Mesothelial cell of epicardium (in vitro differentiated cells): ENCODE measurements at places on chromosomes 7 and 10. TPM values are rescaled to one million over a fixed set of nuclear protein-coding genes. Genes with fewer than 3 reads are reported as not detected.

GRCh38 chr7:36370046-36370445, 19.6 kb upstream of the ANLN start:
- H3K36me3 ChIP-seq = no peaks in the 10 kb centered on the region
- no peak for DNase-seq
- H3K27ac ChIP-seq = no peak overlapping the region
- H3K4me1 ChIP-seq = peaks cover 6% of the 10 kb centered on the region

- no peak overlapping the region for H3K4me3 ChIP-seq
- H3K4me1 ChIP-seq = peaks cover 24% of the 10 kb centered on the region
- H3K27ac ChIP-seq = no peak overlapping the region
- H3K27me3 ChIP-seq = peaks cover 13% of the 10 kb centered on the region
- no peak for DNase-seq
Observed at GRCh38 chr10:75276069-75276872, 40.5 kb upstream of the COMTD1 start.

Gene IGFBP3
- total RNA-seq = 1,085 to 1,177 TPM (median 1,171 TPM) in 3 replicates

GRCh38 chr10:99798031-99798430, 15.6 kb downstream of the ABCC2 start:
- no peaks in the 10 kb centered on the region for H3K36me3 ChIP-seq
- H3K4me1 ChIP-seq = no peaks in the 10 kb centered on the region
- no peak for DNase-seq
- no peaks in the 10 kb centered on the region for H3K27me3 ChIP-seq
- no peak overlapping the region for H3K4me3 ChIP-seq
- no peak overlapping the region for H3K27ac ChIP-seq

Gene CPA1
- total RNA-seq = 0.75 to 1.4 TPM (median 1.1 TPM) in 3 replicates

Gene MUC3A
- total RNA-seq = 2.0 to 2.4 TPM (median 2.2 TPM) in 3 replicates

Gene HMX3
- total RNA-seq = not detected in 3 replicates

DNA sequence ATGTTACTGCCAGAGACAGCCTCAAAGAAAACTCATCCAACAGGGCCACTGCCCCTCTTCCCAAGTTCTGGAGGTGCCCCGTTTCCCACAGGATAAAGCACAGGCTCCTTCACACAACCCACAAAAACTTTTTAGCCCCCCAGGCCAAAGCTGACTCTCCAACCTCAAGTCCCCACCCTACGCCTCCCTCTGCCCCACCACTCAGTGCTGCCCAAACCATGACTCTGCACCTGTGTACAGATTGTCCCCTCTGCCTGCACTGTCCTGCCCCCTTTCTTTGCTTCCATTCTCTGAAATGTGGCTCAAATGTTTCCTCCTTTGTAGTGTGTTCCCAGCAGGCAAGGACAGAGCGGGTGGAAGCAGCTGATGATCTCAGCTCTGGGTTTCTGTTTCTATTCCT, 284.0 kb downstream of the GRID1 start:
- no peak overlapping the region for H3K4me3 ChIP-seq
- H3K27ac ChIP-seq = no peak overlapping the region
- no peaks in the 10 kb centered on the region for H3K4me1 ChIP-seq
- no peaks in the 10 kb centered on the region for H3K36me3 ChIP-seq
- H3K27me3 ChIP-seq = peaks cover 49% of the 10 kb centered on the region

DNA sequence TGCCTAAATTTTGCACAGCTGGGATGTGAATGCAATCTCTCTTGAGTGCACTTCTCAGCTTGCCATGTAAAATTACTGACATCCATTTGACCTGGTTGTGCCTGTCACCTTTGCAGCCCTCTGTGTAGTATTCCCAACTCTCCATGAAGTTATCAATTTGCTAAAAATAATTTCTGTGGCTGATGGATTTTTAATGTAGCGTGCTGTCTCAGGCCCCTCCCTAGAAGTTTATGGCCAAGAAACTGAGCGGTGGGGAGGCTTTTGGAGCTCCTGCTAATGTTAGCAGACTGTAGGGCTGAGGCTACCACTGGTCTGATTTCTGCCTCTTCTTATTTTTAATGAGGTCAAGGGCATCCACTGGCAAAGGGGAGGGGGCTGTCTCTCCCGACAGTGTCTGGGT, 577.0 kb upstream of the DPP6 start:
- H3K4me3 ChIP-seq = no peak overlapping the region
- H3K27me3 ChIP-seq = no peaks in the 10 kb centered on the region
- H3K36me3 ChIP-seq = peaks cover 2% of the 10 kb centered on the region
- no peaks in the 10 kb centered on the region for H3K4me1 ChIP-seq
- DNase-seq = no peak

- DNase-seq = no peak
- H3K36me3 ChIP-seq = no peaks in the 10 kb centered on the region
- H3K27ac ChIP-seq = no peak overlapping the region
- peaks cover 4% of the 10 kb centered on the region for H3K4me1 ChIP-seq
- no peaks in the 10 kb centered on the region for H3K27me3 ChIP-seq
Observed at GRCh38 chr7:80618096-80618495, 20.3 kb upstream of the CD36 start.

GRCh38 chr7:30932562-30932961, 20.9 kb downstream of the AQP1 start:
- DNase-seq = no peak
- H3K4me3 ChIP-seq = no peak overlapping the region
- peaks cover 23% of the 10 kb centered on the region for H3K4me1 ChIP-seq

- peaks cover 4% of the 10 kb centered on the region for H3K27me3 ChIP-seq
- H3K4me1 ChIP-seq = no peaks in the 10 kb centered on the region
- no peaks in the 10 kb centered on the region for H3K36me3 ChIP-seq
- no peak for DNase-seq
- H3K27ac ChIP-seq = no peak overlapping the region
Observed at GRCh38 chr7:89559596-89559995, 594.7 kb upstream of the STEAP1 start.

DNA sequence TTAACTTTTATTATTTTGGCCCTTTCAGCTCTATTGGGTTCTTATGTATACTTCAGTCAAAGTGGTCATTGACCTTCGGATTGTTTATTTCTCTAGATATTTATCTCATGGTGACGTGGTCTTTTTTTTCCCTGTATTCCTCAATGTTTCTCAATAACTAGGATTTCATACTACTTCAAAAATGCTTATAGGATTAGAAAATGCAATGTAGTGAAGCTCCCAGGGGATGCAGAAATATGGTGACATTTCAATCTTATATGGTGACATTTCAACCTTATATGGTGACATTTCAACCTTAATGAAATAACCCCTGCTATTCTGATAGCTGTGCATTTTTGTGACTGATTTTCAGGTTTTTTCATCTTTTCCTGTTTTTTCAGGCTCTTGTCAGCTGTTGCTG, 51.4 kb downstream of the CHRM2 start:
- no peaks in the 10 kb centered on the region for H3K27me3 ChIP-seq
- H3K36me3 ChIP-seq = no peaks in the 10 kb centered on the region
- H3K4me1 ChIP-seq = peaks cover 8% of the 10 kb centered on the region
- H3K27ac ChIP-seq = no peak overlapping the region
- no peak for DNase-seq

DNA sequence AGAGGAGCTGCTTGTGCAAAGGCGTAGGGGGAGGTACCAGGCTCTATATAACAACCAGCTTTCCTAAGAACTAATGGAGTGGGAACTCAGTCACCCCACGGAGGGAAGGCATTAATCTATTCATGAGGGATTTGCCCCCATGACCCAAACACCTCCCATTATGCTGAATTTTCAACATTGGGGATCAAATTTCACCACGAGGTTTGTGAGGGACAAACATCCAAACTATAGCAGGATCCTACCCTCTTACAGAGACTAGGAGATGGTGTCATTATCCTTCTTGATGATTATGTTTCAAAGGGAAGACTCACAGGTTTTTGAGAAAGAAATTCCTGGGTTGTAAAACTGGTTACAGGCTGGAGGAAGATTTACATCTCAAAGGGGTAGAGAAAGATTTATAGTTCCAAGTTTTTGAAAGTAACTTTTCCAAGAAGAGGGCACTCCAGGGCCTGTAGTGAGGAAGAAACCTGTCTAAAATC, 295.0 kb upstream of the DKK1 start:
- no peak for DNase-seq
- peaks cover 28% of the 10 kb centered on the region for H3K4me1 ChIP-seq
- H3K27me3 ChIP-seq = no peaks in the 10 kb centered on the region

GRCh38 chr10:45555795-45556194, 116.8 kb downstream of the ZFAND4 start:
- H3K27ac ChIP-seq = no peak overlapping the region
- DNase-seq = no peak
- no peak overlapping the region for H3K4me3 ChIP-seq
- H3K4me1 ChIP-seq = peaks cover 9% of the 10 kb centered on the region
- peaks cover 11% of the 10 kb centered on the region for H3K36me3 ChIP-seq

Gene GTF2I
- total RNA-seq = 433 to 438 TPM (median 435 TPM) in 3 replicates

DNA sequence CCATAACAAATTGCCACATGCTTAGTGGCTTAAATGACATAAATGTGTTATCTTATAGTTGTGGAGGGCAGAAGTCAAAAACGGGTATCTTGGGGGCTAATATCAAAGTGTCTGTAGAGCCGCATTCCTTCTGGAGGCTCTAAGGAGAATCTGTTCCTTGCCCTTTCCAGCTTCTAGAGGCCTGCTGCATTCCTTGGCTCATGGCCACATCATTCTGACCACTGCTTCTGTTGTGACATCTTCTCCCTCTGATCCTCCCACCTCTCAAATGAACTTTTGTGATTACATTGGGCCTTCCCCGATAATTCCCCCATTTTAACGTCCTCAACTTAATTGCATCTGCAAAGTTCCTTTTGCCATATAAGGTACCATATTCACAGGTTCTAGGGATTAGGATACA, 76.1 kb downstream of the CYP26A1 start:
- no peak overlapping the region for H3K4me3 ChIP-seq
- H3K4me1 ChIP-seq = peaks cover 29% of the 10 kb centered on the region
- H3K36me3 ChIP-seq = peaks cover 10% of the 10 kb centered on the region
- H3K27me3 ChIP-seq = peaks cover 9% of the 10 kb centered on the region
- H3K27ac ChIP-seq = no peak overlapping the region

- DNase-seq = no peak
- H3K4me3 ChIP-seq = peak overlapping the region; percentile 90
- H3K4me1 ChIP-seq = peaks cover 45% of the 10 kb centered on the region
- H3K36me3 ChIP-seq = peaks cover 19% of the 10 kb centered on the region
- H3K27ac ChIP-seq = peak overlapping the region; percentile 97
- H3K27me3 ChIP-seq = no peaks in the 10 kb centered on the region
Observed at GRCh38 chr7:35695473-35695850, 527 bp upstream of the HERPUD2 start.

Gene BUD23
- 64.2 to 70.2 TPM (median 69.1 TPM) in 3 replicates for total RNA-seq

GRCh38 chr10:101858723-101859500, 15.3 kb upstream of the KCNIP2 start:
- H3K27me3 ChIP-seq = no peaks in the 10 kb centered on the region
- H3K4me1 ChIP-seq = no peaks in the 10 kb centered on the region
- DNase-seq = no peak
- H3K4me3 ChIP-seq = no peak overlapping the region
- H3K36me3 ChIP-seq = peaks cover 24% of the 10 kb centered on the region

Gene CLRN3
- not detected in 3 replicates for total RNA-seq

GRCh38 chr7:77459311-77459726, 43.2 kb upstream of the GSAP start:
- H3K4me3 ChIP-seq = no peak overlapping the region
- no peak for DNase-seq
- H3K36me3 ChIP-seq = no peaks in the 10 kb centered on the region
- H3K27me3 ChIP-seq = no peaks in the 10 kb centered on the region

DNA sequence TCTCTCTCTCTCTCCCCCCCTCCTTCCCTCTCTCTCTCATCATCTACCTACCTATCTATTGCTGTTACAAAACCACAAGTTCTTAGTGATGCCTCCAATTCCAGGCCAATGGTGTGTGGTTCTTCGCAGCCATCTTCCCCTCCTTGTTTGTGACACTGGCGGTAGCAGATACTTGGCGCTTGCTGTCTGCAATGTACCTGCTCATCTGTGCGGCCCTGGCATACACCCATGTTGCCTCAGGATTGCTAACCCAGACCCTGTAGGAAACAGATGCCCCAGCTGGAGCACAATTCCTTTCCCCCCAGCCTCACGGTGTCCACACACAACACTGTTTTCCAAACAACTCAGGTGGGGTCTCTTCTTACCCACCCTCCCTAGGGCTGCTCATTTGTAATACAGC, 13.6 kb upstream of the DPYSL4 start:
- no peak overlapping the region for H3K4me3 ChIP-seq
- no peaks in the 10 kb centered on the region for H3K4me1 ChIP-seq
- no peaks in the 10 kb centered on the region for H3K36me3 ChIP-seq
- DNase-seq = no peak

GRCh38 chr10:75043256-75044131, 68.0 kb upstream of the SAMD8 start:
- peaks cover 10% of the 10 kb centered on the region for H3K4me1 ChIP-seq
- DNase-seq = no peak
- no peaks in the 10 kb centered on the region for H3K27me3 ChIP-seq
- H3K36me3 ChIP-seq = no peaks in the 10 kb centered on the region
